Activated CD8-positive, alpha-beta memory T cell treated with anti-CD3 and anti-CD28 coated beads, Interleukin-2, amount 10 ng/mL, durations not matched to agents 7 days and 5 days (primary cell): ENCODE measurements at places on chromosomes 11 and 22.
A peak's percentile ranks its signal among the peaks of the same experiment; 100 is the strongest.

DNA sequence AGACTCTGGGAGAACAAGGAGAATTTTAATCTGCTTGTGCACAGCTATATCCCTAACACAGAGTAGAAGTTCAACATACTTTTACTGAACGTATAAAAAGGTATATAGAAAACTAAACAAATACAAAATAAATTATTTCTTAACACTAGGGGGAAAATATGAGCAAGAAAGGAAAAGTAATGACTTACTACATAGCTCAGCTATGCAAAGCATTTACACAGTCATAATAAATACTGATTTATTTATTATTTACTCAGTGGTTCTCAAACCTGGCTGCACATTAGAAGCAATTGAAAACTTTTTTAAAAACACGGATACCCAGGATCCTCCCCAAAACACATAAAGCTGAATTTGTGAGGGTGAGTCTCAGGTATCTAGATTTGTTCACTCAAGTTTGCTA, 182.5 kb downstream of the TTC28 start:
- DNase-seq, result no peak

DNA sequence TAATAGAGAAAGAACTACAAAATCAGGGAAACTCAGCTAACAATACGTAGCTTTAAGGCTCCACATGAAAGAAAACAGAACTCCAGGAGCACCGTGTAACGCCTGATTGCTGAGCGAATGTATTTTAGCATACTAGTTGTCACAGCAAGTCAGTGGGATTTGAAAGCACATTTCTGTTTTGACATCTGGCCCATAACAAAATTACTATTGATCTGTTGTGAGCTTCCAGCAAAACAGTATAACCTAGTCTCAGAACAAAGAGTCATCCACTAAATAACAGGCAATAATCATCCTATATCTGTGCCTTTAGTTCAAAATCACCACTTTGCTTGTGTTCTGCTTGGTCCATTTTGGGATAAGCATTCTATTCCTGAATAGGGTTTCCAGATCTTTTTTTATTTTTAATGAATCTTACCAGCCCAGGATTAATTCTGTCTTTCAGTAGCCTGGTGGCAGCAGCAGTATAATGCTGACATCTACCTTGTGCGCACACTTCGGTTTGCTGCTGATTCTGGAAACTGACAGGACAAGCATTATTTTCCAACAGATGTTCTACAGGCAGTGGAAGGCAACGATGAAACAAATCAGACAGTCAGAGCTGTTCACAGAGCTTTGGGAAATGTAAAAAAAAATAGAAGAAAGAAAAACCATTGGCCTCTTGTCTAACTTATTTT, 66.2 kb downstream of the CADM1 start:
- DNase-seq, result no peak

DNA sequence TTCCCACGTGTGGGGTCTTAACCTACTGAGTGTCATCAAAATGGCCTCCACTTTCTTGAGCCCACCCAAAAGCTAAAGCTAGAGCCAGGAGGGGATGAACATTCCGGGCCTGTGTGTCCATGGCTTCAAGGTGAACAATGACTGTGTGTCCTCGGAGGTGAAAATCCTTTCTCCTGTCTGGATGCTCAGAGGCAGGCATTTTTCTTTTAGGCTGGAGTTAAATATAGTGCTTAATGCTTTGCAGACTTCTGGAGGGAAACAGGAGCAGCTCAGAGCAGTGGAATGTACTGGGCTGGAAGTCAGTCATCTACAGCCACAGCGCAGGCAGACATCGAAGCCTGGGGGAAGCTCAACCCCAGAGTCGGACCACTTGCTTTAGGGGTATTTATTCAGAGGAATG, 68.6 kb upstream of the TMEM45B start:
- no peak for DNase-seq

DNA sequence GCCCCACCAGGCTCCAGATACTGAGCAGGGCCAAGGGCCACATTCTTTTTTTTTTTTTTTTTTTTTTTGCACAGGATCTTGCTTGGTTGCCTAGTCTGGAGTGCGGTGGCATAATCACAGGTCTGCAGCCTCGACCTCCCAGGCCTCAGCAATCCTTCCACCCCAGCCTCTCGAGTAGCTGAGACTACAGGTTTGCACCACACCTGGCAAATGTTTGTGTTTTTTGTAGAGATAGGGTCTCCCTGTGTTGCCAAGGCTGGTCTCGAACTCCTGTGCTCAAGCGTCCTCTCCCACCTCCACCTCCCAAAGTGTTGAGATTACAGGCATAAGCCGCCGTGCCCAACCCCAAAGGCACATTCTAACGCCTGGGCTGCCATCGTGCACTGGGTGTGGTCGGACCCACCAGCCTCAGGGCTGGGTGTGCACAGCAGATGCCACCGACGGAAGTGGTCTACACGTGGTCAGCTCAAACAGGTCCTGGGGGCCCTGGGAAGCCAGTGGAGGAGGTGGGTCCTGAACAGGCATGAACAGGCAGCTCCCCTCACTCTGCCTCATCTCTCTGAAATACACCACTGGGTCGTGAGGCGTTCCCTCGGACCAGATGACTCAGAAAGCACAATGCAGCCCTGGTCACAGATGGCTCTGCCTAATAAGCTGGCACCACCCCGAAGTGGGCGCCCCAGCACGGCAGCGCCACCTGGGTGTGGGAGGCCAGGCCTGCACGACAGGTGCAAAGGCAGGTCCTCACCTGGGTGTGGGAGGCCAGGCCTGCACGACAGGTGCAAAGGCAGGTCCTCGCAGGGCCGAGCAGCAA, 5.1 kb upstream of the B4GALNT4 start:
- peak; percentile 67 for DNase-seq

GRCh38 chr11:19279451-19279850, 38.7 kb upstream of the E2F8 start:
- no peak for DNase-seq

DNA sequence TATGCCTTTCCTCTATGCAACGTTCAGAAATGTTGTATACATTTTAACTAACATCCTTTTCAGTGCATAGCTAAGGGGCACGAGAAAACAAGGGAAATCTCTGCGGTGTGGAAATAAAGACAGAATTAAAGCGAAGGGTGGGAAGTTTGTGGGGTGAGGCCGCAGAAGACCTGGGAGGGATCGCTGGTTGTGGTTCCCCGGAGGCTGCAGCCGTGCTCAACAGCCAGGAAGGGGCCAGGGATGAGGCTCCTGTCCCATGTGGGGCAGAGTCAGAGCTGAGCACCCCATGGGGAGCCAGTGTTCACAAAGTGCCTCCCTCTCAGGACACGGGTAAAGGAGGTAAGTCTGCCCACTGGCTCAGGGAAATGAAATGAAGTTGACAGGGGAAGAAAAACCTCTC, 67.5 kb downstream of the MYEOV start:
- DNase-seq, result peak; percentile 22

DNA sequence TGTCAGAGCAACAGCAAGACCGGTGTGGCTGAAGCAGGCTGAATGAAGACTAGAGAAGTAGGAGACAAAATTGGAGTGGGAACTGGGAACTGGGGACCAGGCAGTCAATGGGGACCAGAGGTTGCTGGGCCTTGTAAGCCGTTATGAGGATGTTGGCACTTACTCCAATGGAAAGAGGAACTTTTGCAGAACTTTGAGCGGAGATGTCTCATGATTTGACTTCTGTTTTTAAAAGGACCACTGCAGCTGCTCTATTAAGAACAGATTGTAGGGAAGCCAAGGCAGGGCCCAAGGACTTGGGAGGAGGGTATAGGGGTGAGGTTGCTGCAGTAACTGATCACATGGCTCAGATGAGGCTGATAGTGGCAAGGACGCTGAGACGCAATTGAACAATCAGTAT, 34.2 kb downstream of the IL18 start:
- no peak for DNase-seq

- DNase-seq, result peak; percentile 72
These were observed 26.9 kb upstream of the GRAMD4 start for GRCh38 chr22:46593211-46593681.

GRCh38 chr11:79421820-79422219, 19.0 kb downstream of the TENM4 start:
- no peak for DNase-seq

- DNase-seq, result no peak
These were observed 14.3 kb upstream of the AIFM3 start for GRCh38 chr22:20952544-20953341.

- DNase-seq, result no peak
These were observed 46.6 kb downstream of the SLC1A2 start for GRCh38 chr11:35372565-35373283.

- DNase-seq, result no peak
These were observed 76.4 kb upstream of the PRODH start for GRCh38 chr22:19012308-19012986.

DNA sequence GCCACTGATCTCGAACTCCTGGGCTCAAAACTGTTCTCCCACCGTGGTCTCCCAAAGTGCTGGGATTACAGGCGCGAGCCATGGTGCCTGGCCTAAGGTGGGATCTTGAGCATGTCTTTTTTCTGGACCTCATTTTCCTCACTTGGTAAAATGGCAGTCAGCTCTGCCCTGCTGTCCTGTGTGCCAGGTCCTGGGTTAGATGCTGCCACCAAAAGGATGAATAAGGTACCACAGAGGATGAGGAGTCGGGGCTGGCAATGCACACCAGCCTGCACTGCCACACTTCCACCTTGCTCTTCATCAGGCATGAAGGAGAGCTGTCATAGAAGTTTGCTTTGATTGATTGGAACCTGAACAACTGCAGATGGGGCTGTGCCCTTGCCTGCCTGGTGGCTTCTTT, 32.3 kb downstream of the ACO2 start:
- DNase-seq, result peak; percentile 50

GRCh38 chr22:31826443-31826842, 72.6 kb downstream of the DEPDC5 start:
- no peak for DNase-seq

DNA sequence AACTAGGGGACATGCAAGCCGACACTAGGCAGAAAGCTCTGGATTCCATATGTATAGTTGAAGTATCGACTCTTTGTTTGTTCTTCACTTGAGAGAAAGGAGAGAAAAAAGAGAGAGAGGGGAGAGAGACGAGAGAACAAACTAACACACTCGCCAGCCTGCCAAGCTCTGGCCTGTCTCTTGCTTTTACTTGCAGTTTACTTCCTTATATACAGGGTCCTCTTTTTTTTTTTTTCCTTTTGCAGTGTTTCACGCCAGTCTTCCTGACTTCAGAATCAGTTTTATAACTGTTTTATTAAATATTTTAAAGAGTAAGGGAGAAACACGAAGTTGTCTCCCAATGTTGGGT, 19.9 kb downstream of the TEAD1 start:
- no peak for DNase-seq

GRCh38 chr11:58625086-58625485, 2.6 kb downstream of the CNTF start:
- DNase-seq, result no peak

- DNase-seq, result peak; percentile 68
These were observed 2.4 kb upstream of the TRIM68 start for GRCh38 chr11:4610258-4610935.

DNA sequence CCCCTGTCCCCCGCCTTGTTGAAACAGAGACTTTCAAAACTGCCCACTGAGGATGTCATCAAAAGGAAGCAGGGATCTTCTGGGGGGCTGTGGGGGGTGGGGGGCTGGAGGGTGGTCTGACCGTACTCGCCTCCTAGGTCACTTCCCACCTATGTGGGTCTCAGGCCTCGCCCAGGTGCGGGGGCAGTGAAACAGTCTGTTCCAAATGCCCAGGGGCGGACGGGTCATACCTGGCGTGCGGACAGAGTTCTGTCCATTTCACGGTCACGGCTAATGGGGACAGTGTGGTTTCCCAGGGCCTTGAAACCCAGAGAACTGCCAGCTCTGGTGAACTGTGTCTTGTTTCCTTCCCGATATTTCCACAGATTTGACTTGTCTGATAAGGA, 27.2 kb downstream of the ANO1 start:
- no peak for DNase-seq

DNA sequence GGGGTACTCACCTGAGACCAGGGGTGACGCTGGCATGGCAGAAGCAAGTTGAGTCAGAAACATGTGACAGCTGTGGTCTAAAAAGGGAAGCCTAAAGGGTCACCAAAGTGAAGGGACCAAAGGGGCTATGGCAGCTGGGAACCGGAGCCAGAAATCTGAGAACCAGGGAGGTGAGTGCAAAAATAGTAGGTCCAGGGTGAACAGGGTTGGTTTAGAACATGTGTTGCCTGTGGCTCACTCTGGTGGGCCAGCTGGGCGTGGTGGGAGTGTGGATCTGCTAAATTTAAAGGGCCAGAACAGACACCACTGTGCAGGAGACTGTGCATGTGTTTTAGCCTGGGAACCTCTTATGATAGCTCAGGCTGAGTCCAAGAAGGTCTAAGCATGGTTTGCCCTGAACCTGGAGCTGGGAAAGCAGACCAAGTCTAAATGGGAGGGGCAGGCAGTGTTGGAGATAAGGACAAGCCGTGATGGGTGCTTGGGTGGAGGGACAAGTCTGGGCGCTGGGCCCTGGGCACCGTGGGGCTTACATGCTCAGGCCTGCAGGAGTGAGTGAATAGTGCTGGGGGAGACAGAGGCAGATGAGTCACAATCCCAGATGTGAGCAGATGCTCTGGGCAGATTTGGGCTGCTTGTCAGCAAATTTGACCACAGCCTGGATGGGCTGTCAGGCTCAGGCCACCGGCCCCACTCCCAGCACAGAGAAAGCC, 41.4 kb upstream of the ZBED5 start:
- no peak for DNase-seq

- DNase-seq, result no peak
These were observed 78.8 kb upstream of the PRODH start for GRCh38 chr22:19014886-19015285.

- no peak for DNase-seq
These were observed 13.4 kb upstream of the MGAT3 start for GRCh38 chr22:39443398-39443797.

GRCh38 chr11:107741044-107741823, 29.4 kb upstream of the SLN start:
- DNase-seq, result no peak

- no peak for DNase-seq
These were observed 65.3 kb downstream of the CELSR1 start for GRCh38 chr22:46471901-46472721.

DNA sequence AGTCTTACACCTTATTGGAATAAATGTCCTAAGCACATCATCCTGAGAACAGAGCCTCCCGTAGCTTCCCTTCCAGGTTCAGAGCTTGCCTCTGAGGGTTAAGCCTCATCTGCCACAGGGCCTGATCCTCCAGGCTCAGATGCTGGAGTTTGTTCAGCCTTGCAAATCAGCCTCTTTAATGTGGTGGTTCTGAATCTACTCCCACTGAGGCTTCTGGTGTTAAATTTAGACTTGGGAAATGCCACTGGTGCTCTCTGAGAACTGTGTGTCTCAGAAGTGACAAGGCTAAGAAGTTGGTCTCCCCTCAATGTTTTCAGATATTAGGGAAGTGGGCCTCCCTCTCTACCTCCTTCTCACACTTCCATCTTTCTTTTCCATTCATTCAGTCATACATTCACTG, 68.7 kb downstream of the CCDC81 start:
- no peak for DNase-seq

GRCh38 chr11:69280451-69280850, 13.5 kb upstream of the MYEOV start:
- no peak for DNase-seq

- DNase-seq, result no peak
These were observed 12.9 kb upstream of the JHY start for GRCh38 chr11:122869622-122870021.
